Stimulated activated CD4-positive, alpha-beta T cell treated with anti-CD3 and anti-CD28 coated beads, Interleukin-15, amount 100 ng/mL, for 1 hour (primary cell): ENCODE measurements at places on chromosomes 3 and 15.
A peak's percentile ranks its signal among the peaks of the same experiment; 100 is the strongest.

DNA sequence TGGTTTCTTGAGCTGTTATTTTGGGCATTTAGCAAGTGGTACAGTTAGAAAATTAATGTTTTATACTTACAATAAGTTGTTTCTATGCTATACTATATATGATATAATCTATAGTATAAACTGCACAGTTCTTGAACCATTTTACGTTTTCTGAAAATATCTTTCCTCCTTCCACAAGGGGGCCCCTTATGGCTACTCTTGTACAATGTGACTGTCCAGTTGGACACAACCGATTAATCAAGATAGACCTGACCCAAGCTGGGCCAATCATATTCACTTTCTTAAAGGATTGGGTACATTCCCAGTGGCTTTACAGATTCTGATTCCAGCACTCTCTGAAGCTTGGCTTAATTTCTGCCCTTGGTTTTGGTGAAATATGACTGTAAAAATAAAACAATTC is 953.4 kb downstream of the AGBL1 start:
- DNase-seq, result no peak

DNA sequence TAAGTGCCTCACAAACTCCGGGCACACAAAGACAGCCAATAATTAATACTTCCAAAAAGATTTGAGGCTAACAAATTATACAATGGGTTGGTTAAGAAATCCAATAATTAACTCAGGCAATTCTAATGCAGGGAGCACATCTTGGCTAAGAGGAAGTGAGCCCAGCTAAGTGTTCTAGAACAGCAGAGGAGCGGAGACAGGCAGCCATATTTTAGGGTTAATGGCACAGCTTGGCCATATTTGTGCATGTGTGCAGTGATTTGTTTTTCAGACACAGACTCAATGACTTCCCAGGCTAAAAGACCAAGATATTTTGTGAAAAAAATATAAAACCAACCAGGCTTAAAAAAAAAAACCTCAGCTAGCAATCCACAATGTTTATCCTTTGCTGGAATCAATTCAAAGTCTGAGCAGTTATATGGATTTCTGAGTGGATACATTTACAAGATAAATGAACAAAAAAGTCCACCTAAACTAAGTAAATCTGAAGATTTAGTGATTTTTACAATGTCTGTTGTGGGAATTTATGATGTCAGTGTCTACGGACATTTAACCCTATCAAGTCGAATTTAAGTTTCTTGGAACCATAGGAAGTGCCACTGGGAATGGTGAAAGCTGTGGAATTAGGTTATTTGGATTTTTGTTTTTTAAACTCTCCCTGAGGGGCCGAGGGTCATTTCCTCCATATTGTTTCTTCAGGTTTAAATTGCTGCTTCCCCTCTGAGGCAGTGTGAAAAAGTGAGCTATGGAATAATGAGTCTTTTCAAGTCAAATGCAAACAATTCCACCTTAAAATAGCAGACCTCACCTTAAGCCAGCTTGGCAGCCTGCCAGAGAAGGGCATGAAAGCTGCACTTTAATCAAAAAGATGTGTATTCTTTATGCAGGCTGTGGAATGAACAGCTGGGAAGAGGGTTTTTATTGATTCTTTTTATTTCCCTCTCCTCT is 413.7 kb upstream of the TBL1XR1 start:
- DNase-seq, result no peak

DNA sequence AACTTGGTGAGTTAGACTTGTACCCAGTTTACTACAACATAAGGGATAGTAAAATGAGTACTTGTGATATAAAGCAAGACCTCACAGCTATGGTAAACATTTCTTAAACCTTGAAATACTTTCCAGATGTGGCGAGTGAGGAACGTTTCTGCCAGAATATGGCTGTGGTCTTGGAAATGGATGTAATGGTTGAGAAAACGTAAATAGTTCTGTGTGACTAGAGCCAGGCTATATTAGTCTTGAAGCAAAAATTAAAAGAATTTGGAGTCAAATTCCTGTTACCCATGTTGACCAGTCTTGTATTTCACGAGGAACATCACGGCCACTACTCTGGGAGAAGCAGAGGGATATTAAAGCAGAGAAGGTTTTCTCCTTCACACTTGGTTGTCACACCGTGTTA is 15.3 kb downstream of the OR4F15 start:
- no peak for DNase-seq

GRCh38 chr15:32908872-32909271 is 191.1 kb downstream of the GREM1 start:
- no peak for DNase-seq

GRCh38 chr3:59836531-59836930 is 786.7 kb upstream of the CFAP20DC start:
- no peak for DNase-seq

DNA sequence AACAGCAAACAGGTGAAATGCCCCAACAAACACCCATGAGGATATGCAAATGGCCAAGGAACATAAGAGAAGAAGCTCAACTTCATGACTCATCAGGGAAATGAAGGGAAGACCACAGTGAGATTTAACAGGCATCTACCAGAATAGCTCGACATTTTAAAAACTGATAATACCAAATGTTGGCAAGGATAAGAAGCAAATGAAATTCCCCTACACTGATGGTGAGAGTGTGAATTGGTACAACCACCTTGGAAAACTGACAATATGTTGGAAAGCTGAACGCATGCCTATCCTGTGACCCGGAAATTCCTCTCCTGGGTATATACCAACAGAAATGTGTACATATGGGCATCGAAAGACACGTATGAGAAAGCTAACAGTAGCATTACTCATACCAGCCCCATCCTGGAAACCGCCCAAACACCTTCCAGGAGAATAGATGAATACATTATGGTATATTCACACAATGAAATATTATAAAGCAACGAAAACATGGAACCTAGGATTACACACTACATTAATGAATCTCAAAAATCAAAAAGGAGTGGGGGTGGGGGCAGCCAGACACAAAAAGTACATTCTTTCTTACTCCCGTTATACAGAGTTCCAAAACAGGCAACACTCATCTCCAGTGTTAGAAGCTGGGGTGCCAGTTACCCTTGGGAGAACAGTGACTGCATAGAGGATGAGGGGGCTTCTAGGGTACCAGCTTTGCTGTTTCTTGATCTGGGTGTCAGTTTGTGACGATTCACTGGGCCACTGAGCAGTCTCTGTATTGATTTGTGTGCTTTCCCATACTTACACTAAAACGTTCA is 16.9 kb downstream of the RFTN1 start:
- no peak for DNase-seq

GRCh38 chr15:40749151-40749630 is 5.9 kb downstream of the RMDN3 start:
- DNase-seq, result no peak

GRCh38 chr3:58167431-58168351 is 43.1 kb downstream of the DNASE1L3 start:
- DNase-seq, result peak; percentile 46

DNA sequence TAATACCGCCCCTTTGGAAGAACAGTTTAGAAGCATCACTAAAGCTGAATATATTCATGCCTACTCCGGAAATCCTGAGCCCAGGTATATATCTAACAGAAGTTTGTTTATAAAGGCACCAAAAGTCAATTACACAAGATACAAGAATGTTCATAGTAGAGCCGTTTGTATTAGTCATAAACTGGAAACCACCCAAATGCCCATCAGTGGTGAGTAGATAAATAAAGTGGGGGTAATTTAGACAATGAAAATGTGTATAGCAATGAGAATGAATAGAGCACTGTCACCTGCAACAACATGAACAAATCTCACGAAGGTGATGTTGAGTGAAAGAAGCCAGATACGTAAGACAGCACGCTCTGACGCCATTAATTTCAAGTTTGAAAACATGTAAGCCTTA is 68.3 kb upstream of the GLCE start:
- DNase-seq, result no peak

DNA sequence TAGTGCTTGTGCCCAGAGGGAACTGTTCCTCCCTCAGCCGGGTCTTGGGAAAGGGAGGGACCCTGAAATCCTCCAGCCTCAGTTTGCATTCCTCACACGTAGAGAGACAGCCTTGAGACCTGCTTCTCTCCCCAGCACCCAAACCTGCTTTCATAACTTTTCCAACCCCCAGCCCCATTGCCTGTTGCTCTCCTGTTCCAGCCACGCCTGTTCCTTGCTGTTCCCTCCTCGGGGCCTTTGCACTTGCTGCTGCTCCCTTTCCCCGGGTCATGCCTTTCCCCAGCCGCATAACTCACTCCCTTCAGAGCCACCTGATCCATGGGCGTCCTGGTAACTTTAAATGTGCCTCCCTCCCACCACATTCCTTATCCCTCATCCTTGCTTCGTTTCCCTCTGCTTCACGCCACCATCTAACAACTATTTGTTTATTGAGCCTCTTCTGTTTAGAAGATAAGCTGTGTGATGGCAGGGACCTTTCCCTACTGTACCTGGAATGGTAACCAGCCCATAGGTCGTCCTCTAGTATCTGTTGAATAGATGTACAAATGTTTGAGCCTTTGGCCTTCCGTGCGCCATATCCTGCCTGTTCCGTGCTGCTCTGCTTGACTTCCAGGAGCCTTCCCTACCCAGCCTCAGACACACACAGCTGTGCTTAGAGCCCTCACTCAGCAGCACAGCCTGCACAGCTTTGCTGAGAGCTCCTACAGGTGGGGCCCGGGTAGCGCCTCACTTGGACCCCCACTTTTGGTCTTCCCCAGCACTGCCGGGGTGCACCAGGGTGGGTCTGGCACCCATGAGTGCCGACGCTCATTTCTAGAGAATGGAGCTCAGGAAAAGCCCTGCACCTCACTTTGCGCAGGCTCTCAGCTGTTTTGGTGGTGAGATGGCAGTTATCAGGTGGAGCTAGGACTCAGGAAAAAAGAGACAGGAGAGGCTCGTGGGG is 60.2 kb downstream of the SCN5A start:
- DNase-seq, result no peak

DNA sequence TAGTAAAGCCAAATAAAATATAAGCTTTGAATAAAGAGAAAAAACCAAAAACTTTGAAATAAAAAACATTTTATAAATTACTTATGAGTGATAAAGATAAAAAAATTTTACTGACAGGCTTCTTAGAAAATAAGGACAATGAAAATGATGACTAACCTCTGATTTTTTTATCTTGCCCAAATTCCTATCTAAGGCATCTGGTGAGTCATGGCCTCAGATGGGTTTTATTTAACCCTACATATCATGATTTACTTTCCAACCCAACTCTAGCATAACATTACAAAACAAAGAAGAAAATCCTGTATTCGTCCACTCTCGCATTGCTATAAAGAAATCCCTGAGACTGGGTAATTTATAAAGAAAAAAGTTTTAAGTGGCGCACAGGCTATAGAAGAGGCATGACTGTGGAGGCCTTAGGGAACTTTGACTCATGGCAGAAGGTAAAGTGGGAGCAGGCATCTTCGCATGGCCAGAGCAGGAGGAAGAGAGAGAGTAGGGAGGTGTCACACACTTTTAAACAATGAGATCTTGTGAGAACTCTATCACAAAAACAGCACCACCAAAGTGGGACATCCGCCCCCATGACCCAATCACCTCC is 152.1 kb downstream of the NEK10 start:
- no peak for DNase-seq

- no peak for DNase-seq
Measured at GRCh38 chr3:126541628-126542339, 16.9 kb downstream of the C3orf22 start.

DNA sequence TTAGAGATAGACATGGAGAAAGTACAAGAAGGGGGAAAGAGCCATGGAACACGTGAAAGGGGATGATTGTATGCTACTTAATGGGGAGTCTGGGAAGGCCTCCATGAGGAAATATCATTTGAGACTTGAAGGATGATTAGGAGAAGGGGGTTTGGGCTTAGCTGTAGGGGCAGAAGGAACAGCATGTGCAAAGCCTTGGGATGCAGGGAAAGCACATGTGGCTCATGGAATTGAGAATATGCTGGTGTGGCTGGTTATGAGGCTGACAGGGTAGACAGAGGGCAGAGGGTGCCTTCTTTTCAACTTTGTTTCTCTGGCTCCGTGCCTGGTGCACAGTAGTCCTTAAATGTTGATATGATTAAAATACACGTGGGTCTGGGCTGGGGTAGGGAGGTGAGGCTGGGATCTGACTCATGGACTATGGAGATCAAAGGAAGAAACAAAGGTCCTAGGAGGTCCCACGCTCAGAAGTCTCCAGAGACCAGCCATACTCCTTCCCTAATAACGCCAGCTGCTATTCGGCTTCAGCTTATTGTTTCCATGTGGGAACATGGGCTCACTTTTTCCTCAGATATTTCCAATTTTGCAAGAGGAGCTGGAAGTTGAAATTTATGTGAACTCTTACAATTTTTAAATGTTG is 1.1 kb downstream of the GTF2E1 start:
- no peak for DNase-seq

GRCh38 chr15:34284937-34285336 is 52.6 kb downstream of the SLC12A6 start:
- no peak for DNase-seq

GRCh38 chr3:72180405-72180804 is 395.5 kb upstream of the PROK2 start:
- no peak for DNase-seq

DNA sequence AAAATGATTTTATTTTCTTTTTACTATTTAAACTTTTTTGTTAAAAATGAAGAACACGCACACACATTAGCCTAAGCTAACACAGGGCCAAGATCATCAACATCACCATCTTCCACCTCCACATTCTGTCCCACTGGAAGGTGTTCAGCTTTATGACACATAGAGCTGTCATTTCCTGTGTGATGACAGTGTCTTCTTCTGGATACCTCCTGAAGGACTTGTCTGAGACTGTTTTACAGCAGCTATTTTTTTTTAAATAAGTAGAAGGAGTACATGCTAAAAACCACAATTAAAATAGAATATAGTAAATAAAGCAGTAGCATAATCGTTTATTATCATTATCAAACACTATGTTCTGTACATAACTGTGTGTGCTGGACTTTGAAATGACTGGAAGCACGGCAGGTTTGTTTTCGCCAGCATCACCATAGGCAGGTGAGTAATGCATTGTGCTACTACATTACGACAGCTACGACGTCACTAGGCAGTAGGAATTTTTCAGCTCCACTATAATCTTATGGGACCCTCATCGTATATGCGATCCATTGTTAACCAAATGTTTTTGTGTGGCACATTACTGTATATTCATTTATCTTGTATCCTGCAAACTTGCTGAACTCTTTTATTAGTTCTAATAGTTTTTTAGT is 72.8 kb downstream of the KLF15 start:
- DNase-seq, result no peak

DNA sequence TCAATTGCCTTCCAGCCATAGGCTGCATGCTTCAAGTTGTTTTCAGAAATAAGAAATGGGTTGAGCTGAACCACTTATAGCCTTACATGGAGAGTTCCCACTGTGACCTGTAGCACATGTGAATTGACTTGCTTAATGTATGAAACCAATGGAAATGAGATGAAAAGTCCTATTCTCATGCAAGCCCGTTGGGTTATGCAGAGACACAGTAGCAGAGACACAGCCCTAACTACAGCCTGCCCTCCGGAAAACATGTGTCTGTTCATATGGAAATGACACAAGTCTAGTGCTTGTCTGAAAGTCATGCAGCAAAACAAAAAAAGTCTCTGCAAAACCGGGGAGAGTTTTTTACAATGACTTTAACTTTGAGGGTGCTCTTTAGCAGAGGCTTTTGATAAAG is 14.5 kb downstream of the HIGD2B start:
- no peak for DNase-seq

- DNase-seq, result no peak
Measured at GRCh38 chr3:31312400-31312799, 220.3 kb upstream of the STT3B start.

GRCh38 chr3:99957151-99957796 is 139.6 kb downstream of the CMSS1 start:
- DNase-seq, result no peak
